Stimulated activated memory B cell treated with anti-CD40 and anti-IgM and Interleukin-4, amounts not matched to agents 10 μg/mL and 1 μg/mL and 100 μg/mL, for 72 hours (primary cell): ENCODE measurements at places on chromosomes 2 and 18.

DNA sequence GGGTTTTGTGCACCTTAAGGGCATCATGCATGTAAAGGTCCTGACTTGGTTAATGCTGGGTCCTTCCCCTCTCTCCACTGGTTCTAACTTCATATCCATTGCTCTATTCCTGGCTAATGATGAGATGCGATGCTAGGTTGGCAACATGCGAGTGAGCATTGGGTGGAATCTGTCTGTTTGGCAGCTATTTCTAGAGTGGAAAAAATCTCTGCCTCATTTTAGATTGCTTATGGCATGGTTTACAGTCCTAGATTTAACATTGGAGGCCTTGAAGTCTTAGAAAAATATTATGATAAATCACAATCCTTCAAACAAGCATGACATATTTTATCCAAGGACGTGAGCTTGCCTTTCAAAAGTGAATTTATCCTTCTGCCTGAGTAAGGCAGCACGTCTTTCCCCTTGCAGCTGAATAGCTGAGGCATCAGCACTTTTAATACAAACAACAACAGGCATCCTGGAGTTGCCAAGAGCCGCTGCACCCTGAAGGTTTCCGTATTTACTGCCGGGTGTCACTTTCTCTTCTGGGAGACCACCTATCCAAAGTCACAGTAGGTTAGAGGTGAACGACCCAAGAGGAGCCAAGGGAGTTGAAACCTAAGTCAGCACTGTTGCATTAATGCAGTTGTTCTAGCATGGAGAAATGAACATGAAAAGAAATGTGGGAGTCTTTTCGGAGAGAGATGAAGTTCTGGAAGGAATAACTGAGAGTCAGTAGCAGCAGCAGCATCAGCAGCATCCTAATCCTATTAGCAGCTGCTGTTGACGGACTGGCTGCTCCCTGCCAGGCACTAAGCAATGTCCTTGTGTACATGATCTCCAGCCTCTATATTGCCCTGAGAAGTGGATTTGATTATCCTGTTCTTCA, 78.4 kb downstream of the MAPK4 start:
- ATAC-seq: no peak

DNA sequence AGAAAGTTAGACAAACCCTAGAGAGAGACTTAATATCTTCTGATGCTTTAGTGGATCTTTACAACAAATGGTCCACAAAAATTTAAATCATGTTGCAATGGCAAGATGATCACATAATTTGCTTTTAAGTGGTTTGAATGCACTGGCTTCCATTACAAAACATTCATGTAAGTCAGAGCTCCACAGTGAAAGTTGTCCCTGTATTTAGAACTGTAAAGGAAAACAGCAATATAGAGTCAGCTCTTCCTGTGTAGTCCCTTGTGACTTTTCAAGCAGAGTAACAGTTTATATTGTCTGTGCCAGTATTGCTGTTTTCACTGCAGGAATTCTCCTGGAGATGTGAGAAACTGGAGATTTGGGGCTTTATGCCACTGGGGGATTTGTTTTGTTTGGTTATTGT, 77.7 kb downstream of the MEIS1 start:
- ATAC-seq: no peak

DNA sequence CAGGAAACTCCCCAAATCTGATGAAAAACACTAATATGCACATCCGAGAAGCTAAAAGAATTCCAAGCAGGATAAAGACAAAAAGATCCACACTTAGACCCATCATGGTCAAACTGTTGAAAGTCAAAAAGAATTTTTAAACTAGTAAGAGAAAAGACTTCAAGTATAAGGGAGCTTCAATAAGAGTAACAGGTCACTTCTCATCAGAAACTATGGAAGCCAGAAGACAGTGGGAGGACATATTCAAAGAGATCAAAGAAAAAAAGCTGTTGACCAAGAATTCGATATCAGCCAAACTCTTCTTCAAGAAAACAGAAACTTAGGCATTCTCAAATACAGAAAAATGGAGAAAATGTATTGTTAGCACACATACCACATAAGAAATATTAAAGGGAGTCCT, 50.4 kb downstream of the ZC3H8 start:
- no peak for ATAC-seq

GRCh38 chr2:217326238-217327022, 466.6 kb upstream of the TNP1 start:
- no peak for ATAC-seq

GRCh38 chr2:128536925-128537620, 218.4 kb upstream of the HS6ST1 start:
- ATAC-seq: no peak

DNA sequence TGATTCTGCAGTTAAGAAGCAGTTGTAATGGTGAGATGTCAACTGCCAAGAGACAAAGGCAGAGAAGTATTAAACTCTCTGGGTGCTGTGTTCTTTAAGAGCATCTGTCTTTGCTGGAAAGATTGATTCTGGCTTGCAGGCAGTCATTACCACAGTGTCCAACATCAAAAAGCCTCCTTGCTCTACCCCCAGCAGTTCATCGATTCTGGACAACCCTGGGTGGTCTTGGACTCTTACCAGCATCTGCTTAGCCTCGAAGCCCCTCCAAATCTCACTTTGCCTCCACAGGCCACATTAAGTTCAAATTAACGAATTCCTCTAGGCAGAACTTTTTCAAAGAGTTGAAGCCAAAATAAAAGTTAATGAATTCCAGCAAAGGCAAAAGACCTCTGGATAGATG, 1061.4 kb downstream of the TSN start:
- ATAC-seq: no peak

GRCh38 chr18:808086-808485, 4.0 kb downstream of the YES1 start:
- no peak for ATAC-seq

- no peak for ATAC-seq
Observed at GRCh38 chr2:240098349-240098748, 37.8 kb downstream of the COPS9 start.

DNA sequence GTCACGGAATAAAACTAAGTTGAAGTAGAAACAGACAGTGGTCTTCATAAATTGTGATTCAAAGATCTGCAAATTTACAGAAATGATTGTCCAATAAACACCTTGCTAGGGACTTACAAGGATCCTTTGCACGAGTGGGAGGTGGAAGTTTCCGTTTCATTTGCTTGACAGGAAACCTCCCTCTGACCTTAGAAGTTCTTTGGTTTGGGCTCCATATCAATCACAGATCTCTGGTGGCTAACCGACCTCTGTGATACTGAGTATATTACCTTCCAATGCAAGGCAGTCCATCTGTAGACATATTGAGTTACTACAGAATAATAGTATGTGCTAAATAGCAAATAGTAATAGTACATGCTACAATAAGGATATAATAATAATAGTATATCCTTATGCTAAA, 33.7 kb upstream of the RNF152 start:
- ATAC-seq: no peak

GRCh38 chr2:47173986-47174732, 19.1 kb upstream of the STPG4 start:
- ATAC-seq: no peak

DNA sequence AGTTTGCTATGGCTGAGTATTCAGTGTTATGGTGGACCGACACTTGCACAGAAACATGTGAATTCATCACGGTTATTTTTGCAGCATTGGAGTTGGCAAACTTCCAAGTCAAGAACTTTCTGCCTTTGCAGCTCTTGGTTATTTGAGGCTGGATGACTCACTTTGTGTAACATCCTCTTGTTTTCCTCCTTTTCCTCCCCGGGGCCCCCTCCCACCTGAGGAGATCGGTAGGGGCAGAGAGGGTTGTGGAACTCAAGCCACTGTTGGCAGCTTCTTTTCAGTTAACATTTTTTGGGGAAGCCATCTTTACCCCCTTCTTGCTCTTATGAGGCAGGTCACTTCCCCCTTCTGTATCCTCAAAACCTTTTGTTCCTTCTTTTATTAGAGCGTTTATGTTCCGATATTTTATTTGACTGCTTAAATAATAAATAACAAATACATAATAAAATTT, 48.6 kb downstream of the DDX1 start:
- ATAC-seq: no peak

GRCh38 chr2:166375736-166376487, at the start of gene SCN9A:
Gene SCN9A (minus strand): TSS chr2:166375944. CDS start chr2:166311756, 64,188 bp downstream.
- peak; percentile 57 for ATAC-seq

GRCh38 chr2:40189881-40190280, 262.0 kb downstream of the SLC8A1 start:
- ATAC-seq: no peak

DNA sequence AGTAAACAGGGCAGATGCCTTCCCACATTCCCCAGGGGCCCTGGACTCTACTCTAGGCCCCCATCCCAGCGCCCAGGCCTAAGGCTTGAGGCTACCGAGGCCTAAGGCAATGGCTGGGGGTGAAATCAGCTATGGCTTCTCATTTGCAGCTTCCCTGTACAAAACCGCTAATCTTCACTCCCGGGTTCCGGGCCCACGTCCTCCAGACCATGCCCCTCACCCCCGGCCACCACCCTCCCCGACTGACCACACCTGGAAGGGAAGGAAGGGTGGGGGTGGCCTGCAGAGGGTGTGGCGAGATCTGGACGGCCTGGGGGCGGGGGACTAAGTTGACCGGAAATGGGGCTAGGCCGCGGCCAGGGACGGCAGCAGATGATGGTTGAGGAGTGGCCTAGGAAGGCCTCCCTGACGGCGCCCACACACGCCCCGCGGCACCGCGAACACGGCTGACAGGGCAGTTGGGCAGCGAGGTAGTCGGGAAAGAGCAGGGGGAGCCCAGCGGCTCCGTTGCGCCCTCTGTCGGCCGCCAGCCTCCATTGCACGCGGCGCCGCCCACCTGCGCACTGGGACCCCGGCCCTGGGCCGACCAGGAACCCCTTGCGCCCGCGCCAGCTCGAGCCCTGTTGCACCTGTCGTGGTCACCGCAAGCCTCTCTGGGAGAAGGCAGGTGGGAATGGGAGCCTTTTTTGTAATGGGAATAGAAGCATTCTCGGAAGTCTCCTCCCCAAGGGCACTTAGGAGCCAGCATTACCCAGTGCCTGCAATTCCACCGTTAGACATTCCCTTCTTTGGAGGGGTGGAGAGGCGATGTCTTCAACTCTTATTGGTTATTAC, 117.1 kb upstream of the STPG4 start:
- ATAC-seq: peak; percentile 83

GRCh38 chr18:32771871-32772580, 797 bp downstream of the KLHL14 start:
- peak; percentile 51 for ATAC-seq

DNA sequence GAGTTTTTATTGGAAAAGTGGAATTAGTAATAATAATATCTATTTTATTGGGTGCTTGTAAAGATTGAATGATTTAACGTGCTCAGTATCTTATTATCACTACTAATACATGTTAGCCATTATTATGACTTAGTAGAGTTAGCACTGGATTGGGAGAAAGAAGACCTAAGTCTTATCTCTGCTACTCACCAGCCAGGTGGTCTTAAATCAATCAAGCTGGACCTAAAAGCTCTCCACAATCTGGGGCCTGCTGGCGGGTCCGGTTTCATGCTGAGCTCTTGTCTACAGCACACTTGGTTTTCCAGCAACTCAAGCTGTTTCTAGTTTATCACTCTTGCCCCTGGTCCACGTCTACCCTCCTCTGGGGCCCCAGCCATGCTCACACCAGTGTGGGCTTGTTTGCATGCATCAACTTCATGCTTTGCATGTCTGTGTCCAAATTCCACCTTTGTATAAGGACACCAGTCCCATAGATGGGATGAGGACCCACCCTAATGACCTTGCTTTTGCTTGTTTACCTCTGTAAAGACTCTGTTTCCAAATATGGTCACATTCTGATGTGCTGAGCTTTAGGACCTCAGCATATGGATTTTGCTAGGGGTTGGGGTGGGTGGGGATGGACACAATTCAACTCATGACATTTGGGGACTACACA, 363.1 kb downstream of the LPIN1 start:
- no peak for ATAC-seq

GRCh38 chr2:238895891-238896600, 48.2 kb downstream of the TWIST2 start:
- ATAC-seq: no peak

DNA sequence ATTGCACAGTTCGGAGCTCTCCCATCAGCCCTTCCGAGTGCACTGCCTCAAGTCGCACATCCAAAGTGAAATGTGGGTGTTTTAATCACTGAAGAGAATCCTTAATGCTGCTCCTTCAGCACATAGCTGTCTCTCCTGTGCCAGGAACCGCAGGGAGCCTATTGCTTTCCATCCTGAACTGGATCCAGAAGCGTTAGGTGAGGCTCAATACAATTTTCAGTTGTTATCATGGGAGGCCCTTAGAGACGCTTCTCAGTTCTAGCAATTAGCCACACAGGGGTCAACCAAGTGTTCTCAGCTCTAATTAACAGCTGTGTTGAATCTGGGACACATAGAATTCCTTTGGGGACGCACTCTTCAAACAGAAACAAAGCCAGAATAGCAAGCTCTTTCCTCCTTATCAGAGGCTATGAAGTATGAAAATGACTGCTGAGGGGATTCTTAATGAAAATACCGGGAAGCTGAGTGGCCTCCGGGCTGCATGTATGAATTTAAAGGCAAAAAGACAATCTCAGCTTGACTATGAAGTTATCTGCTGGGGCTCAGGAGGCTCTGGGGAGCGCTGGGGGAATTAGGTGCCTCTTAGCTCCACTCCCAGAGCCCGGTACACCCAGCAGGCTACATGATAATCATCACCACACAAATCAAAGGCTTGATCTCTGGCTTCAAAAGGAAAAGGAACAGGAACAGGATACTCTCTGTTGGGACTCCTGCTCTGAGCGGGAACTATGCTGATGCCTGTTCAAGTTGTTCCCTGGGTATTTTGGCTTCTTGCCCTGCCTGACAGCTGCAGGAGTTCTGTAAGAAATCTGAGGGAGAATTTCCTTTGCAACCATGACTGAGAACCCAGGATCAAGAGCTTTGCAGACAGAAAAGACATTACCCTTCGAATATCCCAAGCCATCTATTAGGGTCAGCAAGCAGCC, 55.4 kb upstream of the NCOA1 start:
- no peak for ATAC-seq

DNA sequence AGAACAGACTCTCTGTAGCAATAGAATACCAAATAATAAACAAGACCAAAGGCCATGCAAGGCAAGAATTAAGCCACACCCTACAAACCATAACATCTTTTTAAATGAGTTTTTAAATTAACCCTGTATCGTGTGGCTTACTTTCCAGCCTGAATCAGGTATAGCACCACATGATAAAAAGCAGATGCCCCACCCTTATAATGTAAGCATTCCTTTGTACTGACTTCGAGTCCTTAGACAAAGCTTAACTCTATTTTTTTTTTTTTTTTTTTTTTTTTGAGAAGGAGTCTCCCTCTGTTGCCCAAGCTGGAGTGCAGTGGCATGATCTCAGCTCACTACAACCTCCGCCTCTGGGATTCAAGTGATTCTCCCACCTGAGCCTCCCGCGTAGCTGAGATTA, 1.7 kb upstream of the C2orf42 start:
- ATAC-seq: no peak

GRCh38 chr2:241733391-241734207, 831 bp upstream of the D2HGDH start:
- no peak for ATAC-seq

GRCh38 chr2:232487385-232488096, at the start of gene ECEL1:
Gene ECEL1 (minus strand): TSS chr2:232487834. CDS start chr2:232486653, 1,181 bp downstream.
- no peak for ATAC-seq
